ENCODE measurements at places on chromosomes 11 and 22.

- no peak for DNase-seq
Measured at GRCh38 chr11:133966921-133967598, 10.3 kb upstream of the IGSF9B start.

- DNase-seq: no peak
Measured at GRCh38 chr11:85164743-85165142, 462.4 kb downstream of the DLG2 start.

DNA sequence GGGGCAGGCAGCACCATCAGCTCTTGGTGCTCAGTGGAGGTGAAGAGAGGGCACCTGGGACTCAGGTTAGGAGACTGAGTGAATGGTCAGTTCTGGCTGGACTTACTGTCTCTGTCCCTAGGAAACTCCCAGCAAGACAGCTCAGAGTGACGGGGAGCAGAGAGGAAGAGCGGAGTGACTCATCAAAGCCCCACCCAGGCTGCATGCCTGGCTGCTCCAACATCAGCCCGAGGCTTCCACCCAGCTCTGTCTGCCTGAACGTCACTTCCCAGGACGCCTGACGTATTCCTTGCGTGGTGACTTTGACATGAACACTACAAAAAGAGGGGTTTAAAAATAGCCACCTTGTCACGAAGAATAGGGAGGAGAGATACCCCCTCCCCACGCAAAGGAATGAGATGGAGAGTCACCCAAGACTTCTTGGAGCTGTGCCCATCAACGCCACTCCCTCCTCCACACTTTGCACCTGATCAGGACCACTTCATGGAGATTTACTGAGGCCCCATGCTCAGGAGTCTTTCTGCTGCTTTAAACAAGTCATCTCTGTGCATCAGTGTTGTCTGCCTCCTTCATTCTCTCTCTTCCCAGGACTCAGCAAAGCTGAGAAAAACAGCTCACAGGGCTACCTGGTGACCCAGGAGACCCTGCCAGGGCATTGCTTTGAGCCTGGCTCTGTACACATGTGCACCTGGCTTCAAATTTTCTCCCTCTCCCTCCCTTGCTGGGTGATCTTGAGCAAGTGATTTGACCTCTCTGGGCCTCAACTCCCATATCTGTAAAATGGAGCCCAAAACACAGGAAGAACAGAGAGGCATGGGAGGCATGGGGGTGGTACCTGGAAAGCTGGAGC, 83.1 kb downstream of the MN1 start:
- no peak for DNase-seq

- no peak for DNase-seq
Measured at GRCh38 chr11:75642402-75643113, 26.3 kb downstream of the MAP6 start.

DNA sequence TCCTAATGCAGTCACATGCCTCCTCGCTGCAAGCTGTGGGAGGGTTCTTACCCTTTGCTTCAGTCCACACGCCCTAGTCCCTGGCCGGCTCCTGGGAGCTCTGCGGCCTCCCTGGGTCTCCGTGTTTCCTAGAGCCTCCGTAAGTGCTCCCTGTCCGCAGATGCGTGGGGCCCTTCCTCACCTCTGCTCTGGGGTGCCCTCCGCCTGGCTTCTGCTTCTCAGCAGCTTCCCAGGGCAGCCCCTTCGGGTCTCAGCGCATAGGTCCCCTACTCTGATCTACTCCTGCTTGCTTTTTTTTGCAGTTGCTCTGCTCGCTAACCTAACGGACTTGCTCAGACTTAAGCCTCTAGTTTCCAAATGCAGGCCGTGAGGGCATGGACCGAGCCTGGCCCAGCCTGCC, 22.4 kb downstream of the CAPN1 start:
- no peak for DNase-seq

- no peak for DNase-seq
Measured at GRCh38 chr22:21043860-21044535, 1.7 kb upstream of the LRRC74B start.

DNA sequence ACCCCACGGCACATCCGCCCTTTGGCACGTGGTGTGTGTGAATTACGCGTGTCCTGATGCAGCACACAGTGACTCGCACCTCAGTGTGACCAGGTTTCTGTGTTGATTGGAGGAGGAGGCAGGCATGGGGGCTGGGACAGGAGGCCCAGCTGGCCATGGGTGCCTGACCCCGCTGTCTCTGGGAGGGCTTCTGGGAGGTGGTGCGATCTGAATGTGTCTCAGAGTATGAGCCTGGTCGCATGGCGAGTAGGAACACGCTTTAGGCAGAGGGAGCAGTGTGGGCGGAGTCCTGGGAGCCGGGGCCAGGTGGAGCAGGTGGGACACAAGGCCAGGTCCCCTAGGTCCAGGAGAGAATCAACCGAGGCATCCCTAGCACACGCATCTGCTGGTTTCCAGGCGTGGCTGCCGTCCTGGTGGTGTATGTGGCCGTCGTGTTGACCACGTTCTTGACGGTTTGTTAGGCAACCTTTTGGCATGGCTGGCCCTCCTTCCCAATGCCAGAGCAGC, 5.7 kb downstream of the GRAMD4 start:
- DNase-seq: no peak

Data from NCI-H1417 treated with DMSO at 0.1 percent for 48 hours (cell line).